NCI-H2081 treated with DMSO at 0.1 percent for 48 hours (cell line): ENCODE measurements at places on chromosomes 5 and 9.

- DNase-seq = no peak
These were observed 102.1 kb downstream of the MYO10 start for GRCh38 chr5:16834029-16834428.

DNA sequence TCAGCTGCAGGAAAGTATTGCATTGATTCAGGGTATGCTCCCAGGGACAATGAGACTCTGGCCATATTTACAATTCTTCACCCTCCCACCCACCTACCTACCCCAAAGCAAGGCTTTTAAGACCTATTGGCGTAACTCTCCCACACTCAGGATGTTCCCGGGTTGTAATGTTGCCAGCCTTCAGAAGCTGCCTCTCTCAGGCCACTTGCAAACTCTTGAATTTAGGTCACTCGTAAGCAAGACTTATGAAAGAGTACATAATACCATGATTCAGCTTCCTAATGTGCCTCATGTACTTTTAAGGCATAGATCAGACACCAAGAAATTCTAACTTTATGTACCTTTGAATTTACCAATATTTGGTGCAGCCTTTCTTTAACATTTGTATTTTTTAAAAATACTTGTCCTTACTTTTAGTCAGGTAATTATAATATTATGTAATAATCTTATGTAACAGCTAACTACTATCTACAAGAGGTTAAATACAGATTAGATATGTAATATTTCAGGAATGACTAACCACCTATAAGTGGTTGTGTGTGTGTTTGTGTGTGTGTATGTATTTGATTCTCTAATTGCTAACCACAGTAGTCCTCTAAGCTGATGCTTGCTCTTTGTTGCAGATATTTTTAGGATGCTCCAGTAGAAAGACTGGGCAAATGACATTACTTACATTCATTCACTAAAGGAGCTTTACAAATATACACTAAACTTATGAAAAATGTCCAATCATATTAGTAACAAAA, 630.5 kb upstream of the MEF2C start:
- no peak for DNase-seq

DNA sequence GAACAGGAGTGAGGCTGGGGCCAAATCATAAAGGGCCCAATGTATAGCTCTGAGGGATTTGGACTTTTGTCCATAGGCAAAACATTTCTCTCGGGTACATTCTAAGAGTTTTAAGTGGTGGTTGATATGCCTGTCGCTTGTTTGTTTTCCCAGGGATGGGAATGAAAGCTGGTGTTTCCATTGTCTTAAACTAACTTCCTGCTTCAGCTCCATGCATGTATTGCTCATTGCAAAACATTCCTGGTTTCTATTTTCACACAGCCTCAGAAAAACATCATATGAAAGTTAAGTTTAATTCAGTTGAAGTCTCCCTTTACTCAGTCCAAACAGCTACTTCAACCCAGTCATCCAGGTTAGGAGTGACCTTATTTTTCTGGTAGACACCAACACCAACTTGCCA, 235.0 kb downstream of the ACTL7B start:
- no peak for DNase-seq

DNA sequence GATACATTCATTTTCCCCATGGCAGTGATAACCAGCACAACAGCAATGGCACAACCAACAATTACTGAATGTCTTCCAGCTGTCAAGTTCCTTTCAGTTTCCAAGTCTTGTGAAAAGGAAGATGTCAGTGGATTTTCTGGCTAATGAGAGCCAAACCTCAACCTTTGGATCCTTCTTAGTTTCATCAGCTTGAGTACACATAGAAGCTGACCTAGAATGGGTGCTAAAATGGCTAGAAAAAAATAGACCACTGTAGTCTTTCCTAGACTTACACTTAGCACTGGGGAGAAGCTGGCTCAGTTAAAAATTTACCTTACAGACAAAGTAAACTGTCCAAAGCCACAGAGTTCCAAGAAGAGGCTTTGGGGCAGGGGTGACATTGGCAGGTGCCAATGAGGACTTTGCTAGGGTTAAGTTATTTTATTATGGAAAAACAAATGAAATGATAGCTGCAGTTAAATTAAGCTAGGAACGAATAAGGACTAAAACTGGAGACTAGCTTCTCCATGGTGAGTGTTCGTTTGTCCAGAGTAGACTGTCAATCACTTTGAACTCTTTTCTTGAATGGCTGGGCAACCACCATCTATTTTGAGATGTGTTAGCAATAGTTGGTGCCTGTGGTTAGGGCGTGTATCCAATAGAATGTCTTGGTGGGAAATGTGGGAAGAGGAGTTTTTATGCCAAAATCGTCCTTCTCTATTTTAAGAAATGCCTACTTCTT, 25.9 kb upstream of the TXN start:
- DNase-seq = no peak

- no peak for DNase-seq
These were observed 19.1 kb downstream of the TLN1 start for GRCh38 chr9:35712762-35713400.

DNA sequence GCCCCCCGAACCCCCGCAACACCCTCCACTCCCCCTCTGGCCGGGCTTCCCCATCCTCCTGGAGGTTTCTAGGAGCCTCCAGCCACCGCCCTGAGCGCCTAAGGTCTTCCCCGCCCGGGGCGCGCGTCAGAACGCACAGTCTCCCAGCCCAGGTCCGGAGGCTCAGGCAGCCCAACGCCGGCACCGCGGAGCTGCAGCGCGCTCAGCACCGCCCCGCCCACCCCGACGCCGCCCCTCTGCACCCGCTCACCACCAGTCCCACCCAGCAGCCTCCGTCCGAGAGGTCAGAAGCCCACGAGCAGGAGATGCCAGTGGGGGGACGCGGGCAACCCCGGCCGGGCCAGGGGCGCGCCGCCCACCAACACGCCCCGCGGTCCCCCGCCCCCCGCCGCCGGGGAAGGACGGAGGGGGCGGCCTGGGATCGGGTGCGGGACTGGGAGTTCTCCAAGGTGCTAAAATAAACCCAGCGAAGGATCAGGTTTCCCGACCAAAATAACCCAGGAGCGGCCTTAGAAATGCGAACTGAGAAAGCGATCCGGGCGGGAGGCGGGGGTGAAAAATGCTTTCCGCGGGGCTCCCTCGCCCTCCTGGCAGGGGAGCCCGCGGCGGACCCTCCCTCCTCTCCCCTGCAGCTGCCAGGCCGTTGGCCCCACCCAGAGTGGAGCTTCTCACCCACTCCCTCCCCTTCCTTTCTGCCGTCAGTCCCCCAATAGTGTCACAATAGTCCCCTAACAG, 6.5 kb upstream of the FAM78A start:
- DNase-seq = no peak

GRCh38 chr5:67176936-67177335, 19.7 kb downstream of the CD180 start:
- DNase-seq = no peak

DNA sequence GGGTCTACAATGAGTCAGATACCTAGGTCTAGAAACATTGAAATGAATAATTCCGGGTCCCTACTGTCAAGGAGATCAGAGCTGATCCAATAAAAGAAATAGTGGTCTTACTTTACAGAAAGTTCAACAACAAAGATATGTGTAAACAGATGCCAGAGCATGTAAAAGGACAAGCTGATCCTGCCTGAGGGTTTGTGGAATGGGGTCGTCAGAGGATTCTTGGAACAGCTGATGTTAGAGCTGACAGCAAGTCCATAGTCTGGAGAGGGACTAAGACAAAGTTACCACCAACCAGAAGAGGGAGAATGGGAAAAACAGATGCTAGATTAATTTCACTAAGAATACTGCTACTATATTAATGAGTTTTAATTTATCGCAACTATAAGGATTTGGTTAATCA, 71.5 kb downstream of the FREM1 start:
- no peak for DNase-seq

DNA sequence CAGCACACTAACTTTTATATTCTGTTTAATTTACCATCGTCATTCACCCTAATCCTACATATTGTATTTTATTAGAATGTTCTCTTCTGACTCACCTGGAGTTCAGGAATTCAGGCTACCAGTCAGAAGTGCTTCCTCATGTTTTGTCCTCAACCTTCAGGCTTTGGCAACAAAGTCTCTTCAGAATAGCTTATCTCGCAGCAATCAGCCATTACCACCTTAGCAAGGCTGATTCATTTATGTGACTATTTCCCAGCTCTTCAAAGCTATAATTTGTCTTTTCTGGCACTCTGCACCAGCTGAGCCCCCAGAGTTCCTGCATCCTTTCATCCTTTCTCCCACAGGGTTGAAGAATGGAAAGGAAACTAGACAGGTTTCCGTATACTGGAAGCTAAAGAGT, 365.5 kb upstream of the CDH18 start:
- DNase-seq = no peak

DNA sequence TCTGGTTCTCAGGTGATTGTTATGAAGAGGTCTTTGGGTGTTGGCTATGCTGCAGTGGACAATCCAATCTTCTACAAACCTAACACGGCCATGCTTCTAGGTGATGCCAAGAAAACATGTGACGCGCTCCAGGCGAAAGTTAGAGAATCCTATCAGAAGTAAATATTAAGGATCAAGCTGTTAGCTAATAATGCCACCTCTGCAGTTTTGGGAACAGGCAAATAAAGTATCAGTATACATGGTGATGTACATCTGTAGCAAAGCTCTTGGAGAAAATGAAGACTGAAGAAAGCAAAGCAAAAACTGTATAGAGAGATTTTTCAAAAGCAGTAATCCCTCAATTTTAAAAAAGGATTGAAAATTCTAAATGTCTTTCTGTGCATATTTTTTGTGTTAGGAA, 101.3 kb downstream of the NNT start:
- DNase-seq = no peak

DNA sequence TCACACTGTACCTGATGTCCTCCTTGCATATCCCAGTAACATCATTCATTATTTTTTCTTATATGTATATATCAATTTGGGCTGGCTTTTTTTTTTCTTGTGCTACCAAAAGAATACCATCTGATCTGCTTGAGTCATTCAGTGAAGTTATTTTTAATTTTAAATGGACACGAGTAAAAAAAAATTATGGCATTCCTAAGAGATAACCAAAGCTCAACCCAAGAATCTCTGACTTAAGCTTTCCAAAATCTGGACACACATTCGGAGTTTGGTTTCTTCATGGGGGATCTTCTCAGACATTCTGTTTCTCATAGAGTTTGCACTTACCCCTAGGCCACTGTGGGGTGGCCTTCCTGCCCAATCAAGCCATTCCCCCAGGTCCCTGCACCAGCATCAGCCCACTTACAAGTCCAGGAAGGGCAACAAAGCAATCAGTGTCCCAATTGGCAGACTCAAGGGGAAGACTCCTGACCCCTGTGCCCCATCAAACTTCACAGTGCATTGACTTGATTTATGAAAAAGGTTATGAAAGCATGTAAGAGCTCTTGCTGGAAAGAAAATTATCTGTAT, 49.2 kb upstream of the SPDL1 start:
- no peak for DNase-seq

- DNase-seq = no peak
These were observed 192.4 kb downstream of the SEMA6A start for GRCh38 chr5:116382032-116382873.

GRCh38 chr9:78218890-78219289, 17.0 kb upstream of the CEP78 start:
- DNase-seq = no peak

GRCh38 chr5:32018476-32019436, 155.4 kb downstream of the GOLPH3 start:
- no peak for DNase-seq

DNA sequence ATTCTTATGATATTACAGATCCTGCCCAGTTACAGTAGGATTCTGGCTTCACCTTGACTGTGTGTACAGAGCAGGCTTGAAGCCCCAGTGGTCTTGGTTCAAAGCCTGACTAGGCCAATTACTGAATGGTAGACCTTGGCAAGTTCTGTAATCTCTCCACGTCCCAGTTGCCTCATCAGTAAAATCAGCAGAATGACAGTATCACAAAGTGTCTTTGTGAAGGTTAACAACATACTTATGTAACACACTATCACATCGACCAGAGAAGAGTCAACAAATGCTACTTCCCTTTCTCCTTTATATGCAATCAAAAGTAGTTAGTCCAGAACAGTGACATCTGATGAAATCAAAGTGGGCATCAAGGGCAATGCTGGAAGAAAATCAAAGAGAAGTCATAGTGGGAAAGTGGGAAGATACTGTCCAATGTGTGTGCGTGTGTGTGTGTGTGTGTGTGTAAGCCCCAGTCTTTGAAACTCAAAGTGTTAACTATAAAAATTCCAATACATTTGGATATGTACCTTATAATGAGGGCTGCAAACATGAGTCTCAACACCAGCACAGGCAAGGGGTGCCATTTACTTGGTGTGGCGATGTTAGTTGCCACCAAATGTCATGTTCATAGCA, 93.5 kb upstream of the EGFLAM start:
- DNase-seq = no peak

GRCh38 chr5:63125862-63126261, 547.2 kb downstream of the LRRC70 start:
- DNase-seq = no peak

GRCh38 chr5:137497396-137498290, 1.5 kb downstream of the SPOCK1 start:
- DNase-seq = no peak

DNA sequence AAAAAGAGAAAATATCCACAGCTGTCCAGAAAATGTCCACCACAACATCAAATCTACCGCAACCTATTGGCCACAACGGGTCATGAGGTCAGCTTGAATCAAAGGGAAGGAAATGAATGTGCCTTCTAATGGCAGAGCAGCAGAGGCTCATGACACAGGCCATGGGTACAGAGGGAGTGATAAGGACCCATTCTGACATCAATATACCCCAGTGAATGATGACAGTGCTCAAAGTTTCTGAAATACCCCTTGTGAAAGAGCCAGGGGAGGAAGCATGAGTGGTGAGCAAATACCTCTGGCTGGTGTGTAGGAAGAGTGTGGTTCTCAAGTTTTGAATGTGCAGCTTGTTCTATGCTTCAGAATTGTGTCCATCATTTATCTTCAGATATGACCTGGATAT, 348.2 kb downstream of the IRX1 start:
- no peak for DNase-seq

DNA sequence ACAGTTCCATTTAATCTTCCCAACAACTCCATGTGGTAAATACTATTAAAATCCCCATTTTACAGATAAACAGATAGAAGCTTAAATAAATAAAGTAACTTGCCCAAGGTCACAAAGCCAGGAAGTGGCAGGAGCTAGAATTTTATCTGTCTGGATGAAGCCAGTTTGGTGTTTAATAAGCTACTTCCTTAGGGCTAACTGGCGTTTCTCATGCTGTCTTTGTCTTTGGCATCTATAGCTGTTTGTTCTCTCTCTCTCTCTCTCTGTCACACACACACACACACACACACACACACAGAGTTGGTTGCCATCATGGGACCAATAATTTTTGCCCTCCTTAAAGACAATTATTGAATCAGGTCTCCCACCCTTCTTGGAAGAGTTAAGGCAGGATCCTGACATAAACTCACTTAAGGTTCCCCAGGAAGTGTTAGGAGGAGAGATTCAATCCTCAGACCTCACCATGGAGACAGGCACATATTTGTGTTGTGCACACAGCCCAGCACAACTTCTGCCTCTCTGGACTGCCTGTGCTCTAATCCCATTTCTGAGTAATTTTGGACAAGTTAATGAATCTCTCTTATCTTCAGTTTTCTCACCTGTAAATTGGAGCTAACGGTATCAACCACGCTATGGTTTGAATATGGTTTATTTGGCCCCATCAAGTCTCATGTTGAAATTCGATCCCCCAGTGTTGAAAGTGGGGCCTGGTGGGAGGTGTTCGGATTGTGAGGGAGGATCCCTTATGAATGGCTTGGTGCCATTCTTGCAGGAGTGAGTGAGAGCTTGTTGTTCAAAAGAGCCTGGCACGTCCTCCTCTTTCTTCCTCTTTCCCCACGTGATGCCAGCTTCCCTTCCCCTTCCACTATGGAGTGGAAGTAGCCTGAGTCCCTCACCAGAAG, 8.3 kb upstream of the ADRA1B start:
- DNase-seq = no peak

GRCh38 chr5:40355846-40356245, 323.9 kb upstream of the PTGER4 start:
- no peak for DNase-seq
